CD14-positive monocyte (primary cell): ENCODE measurements at places on chromosomes 12 and 14. TPM values are rescaled to one million over a fixed set of nuclear protein-coding genes. Genes with fewer than 3 reads are reported as not detected.
A peak's percentile ranks its signal among the peaks of the same experiment; 100 is the strongest.

GRCh38 chr14:75310295-75311111 is 31.9 kb downstream of the FOS start:
- H3K4me3 ChIP-seq, result no peak overlapping the region
- H3K36me3 ChIP-seq, result no peaks in the 10 kb centered on the region

Gene TPPP2
- polyA plus RNA-seq, result not detected

DNA sequence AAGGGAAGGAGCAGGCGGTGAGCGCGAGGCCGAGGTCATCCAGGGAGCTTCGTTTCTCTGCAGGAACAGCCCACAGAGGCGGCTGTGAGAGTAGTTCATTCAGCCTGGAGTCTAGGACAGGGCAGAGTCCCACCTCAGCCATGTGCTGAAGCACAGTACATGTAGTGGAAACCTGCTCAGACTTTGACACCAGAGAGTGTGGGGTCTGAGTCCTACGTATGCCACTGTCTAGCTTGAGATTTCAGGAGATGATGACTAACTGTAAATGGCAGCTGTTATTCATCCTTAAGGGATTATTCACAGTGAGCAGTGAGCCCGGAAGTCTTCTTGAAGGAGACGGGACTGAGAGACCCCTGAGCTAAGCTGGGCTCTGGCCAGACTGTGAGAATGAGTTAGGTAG is 938 bp upstream of the SLC6A13 start:
- H3K27ac ChIP-seq, result no peak overlapping the region
- DNase-seq, result no peak
- no peaks in the 10 kb centered on the region for H3K36me3 ChIP-seq
- H3K4me1 ChIP-seq, result no peaks in the 10 kb centered on the region
- no peak overlapping the region for H3K4me3 ChIP-seq

DNA sequence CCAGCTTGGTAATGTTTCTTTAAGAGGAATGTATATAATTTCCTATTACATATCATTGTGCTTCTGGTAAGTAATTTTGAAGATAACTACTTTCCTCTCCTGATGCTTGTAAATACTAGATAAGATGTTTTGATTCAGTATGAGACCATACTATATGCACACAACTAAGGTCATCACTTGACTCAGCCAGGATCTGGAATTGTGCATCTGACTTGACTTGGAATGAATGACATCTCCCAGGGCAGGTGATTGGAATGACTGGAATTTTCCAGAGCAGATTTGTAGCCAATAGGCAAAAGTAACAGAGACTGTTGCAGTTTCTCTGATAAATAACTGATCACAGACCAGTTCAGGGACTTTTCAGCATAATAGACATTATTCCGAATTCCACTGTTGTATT is 11.1 kb downstream of the BEST3 start:
- no peak for DNase-seq
- H3K27me3 ChIP-seq, result no peaks in the 10 kb centered on the region
- no peak overlapping the region for H3K4me3 ChIP-seq
- H3K27ac ChIP-seq, result no peak overlapping the region
- H3K4me1 ChIP-seq, result peaks cover 5% of the 10 kb centered on the region
- H3K36me3 ChIP-seq, result no peaks in the 10 kb centered on the region

GRCh38 chr12:108253540-108253939 is 85.6 kb downstream of the CMKLR1 start:
- DNase-seq, result peak; percentile 31
- H3K36me3 ChIP-seq, result no peaks in the 10 kb centered on the region
- H3K4me1 ChIP-seq, result peaks cover 5% of the 10 kb centered on the region
- H3K27me3 ChIP-seq, result peaks cover 3% of the 10 kb centered on the region

DNA sequence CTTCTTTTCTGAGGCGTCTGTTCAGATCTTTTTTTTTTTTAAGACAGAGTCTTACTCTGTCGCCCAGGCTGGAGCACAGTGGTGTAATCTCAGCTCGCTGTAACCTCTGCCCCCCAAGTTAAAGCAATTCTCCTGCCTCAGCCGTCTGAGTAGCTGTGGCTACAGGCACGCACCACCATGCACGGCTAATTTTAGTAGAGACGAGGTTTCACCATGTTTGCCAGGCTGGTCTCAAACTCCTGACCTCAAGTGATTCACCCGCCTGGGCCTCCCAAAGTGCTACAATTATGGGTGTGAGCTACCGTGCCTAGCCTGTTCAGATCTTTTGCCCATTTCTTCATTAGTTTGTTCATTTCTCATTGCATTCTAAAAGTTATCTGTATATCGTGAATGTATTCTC is 55.1 kb upstream of the DBX2 start:
- no peaks in the 10 kb centered on the region for H3K27me3 ChIP-seq
- no peak overlapping the region for H3K4me3 ChIP-seq
- no peaks in the 10 kb centered on the region for H3K4me1 ChIP-seq
- no peaks in the 10 kb centered on the region for H3K36me3 ChIP-seq
- no peak overlapping the region for H3K27ac ChIP-seq

DNA sequence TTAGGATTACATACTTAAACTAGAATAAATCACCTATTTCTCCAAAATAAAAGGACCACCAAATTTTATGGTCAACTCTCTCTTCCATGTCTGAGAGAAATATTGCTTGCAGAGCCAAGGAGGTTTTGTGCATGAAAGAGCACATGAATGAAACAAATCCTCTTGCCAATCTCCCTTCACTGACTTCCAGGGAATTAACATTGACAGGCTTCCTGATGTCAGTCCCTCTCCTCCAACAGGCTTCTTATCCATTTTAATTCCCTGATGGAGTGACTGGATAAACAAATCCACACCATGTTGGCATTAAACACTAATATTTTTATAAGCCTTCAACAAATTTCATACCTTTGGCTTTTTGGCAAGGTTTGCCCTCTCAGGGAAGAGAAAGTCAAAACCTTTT is 45.3 kb upstream of the CNTN1 start:
- H3K27ac ChIP-seq, result no peak overlapping the region
- H3K27me3 ChIP-seq, result no peaks in the 10 kb centered on the region
- no peak for DNase-seq
- H3K4me1 ChIP-seq, result no peaks in the 10 kb centered on the region
- no peaks in the 10 kb centered on the region for H3K36me3 ChIP-seq
